ENCODE measurements at places on chromosomes 1 and 21. TPM values are rescaled to one million over a fixed set of nuclear protein-coding genes. Genes with fewer than 3 reads are reported as not detected.

DNA sequence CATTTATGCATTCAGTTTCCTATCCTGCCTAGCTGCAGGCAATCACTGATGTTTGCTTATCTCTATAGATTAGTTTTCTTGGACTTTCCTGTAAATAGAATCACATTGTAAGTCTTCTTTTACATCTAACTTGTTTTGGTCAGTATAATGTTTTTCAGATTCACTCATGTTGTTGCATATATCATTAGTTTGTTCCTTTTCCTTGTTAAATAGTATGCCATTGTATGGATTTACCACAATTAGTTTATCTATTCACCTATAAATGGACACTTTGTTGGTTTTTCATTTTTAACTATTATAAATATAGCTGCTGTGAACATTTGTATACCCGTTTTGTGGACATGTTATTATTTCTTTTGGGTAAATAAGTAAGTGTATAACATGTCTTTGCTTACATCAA lies 44.2 kb upstream of the BACH1 start:
- no peak overlapping the region for H3K4me3 ChIP-seq
- no peaks in the 10 kb centered on the region for H3K36me3 ChIP-seq
- H3K4me1 ChIP-seq, result no peaks in the 10 kb centered on the region
- H3K27me3 ChIP-seq, result no peaks in the 10 kb centered on the region
- H3K27ac ChIP-seq, result no peak overlapping the region
- no peak for DNase-seq

- H3K4me1 ChIP-seq, result no peaks in the 10 kb centered on the region
- peak overlapping the region; percentile 94 for H3K27ac ChIP-seq
- H3K27me3 ChIP-seq, result no peaks in the 10 kb centered on the region
- no peaks in the 10 kb centered on the region for H3K36me3 ChIP-seq
- no peak overlapping the region for H3K4me3 ChIP-seq
Measured at GRCh38 chr1:24501371-24502064, 1.1 kb upstream of the RCAN3 start.

- DNase-seq, result no peak
- peaks cover 21% of the 10 kb centered on the region for H3K36me3 ChIP-seq
- H3K4me1 ChIP-seq, result no peaks in the 10 kb centered on the region
Measured at GRCh38 chr1:36135796-36136195, 10.8 kb upstream of the COL8A2 start.

Gene PHC2
- polyA plus RNA-seq, result 45.6 TPM

Gene XCL1
- polyA plus RNA-seq, result not detected

Gene NUDT4B
- 3.1 TPM for polyA plus RNA-seq

Gene RXRG
- 1.1 TPM for polyA plus RNA-seq
